ENCODE measurements at places on chromosomes 5 and 9. TPM values are rescaled to one million over a fixed set of nuclear protein-coding genes. Genes with fewer than 3 reads are reported as not detected.

SPATA31E1 gene
- total RNA-seq, result not detected

C5orf52 gene
- not detected for total RNA-seq

LCN9 gene
- not detected for total RNA-seq

EHMT1 gene
- total RNA-seq, result 126 TPM

S1PR3 gene
- 48.6 TPM for total RNA-seq

SLC23A1 gene
- 0.65 TPM for total RNA-seq

PDZD2 gene
- total RNA-seq, result 7.8 TPM

ZNF879 gene
- 4.1 TPM for total RNA-seq

IL17B gene
- not detected for total RNA-seq

CEL gene
- total RNA-seq, result 3.0 TPM

RNF180 gene
- total RNA-seq, result 22.9 TPM

LCN10 gene
- 40.6 TPM for total RNA-seq

Data from ureter (tissue), 1 donor.